Daoy (cell line): ENCODE measurements at places on chromosomes 16 and 17.

DNA sequence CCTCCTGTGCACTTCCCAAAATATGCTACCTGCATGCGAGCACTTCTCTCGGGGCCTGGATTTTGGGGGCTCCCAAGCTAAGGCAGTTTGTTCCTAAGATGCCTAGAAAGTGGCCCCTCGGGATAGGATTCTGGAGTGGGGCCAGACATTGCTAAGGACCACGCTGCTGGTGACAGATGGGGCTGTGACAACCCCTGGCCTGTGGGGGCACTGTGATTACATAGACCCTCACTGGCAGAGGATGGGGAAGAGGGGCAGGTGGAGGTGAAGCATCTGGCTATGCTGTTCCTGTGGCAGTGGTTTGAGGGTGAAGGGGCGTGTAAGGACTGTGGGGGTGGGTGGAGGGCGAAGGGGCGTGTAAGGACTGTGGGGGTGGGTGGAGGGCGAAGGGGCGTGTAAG lies 128.4 kb downstream of the ENGASE start:
- no peak for DNase-seq

DNA sequence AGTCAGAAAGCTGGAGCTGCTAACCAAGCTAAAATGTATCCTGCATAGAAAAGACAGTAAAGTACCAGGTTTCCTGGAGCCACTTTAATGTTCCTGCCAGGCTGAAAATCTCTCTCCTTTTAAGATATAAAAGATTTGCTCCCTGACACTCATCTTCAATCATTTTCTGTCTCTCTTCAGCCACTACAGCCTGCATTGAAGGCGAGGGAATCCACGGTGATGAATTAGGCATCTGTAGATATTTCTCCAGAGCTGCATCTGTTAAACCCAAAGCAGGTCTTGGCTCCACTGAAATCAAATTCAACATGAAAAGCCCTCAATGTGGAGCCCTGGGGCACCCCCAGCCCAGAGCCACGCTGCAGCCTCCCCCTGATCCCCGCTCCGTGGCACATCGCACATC lies 94.7 kb upstream of the CRHR1 start:
- no peak for DNase-seq

- peak; percentile 81 for DNase-seq
Observed at GRCh38 chr16:22948603-22949368, 134.8 kb downstream of the HS3ST2 start.

GRCh38 chr17:18932360-18933055 lies 19.5 kb upstream of the SLC5A10 start:
- DNase-seq = no peak

DNA sequence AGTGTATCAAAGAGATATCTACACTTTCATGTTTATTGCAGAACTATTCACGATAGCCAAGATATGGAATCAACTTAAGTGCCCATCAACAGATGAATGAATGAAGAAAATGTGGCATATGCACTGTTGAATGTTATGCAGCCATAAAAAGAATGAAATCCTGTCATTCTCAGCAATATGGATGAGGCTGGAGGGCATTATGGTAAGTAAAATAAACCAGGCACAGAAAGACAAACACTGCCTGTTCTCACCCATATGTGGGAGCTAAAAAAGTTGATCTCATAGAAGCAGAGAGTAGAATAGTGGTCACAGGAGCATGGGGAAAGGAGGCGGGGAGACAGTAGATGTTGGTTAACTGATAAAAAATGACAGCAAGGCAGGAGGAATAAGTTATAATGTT lies 561.8 kb downstream of the TOX3 start:
- DNase-seq = no peak

DNA sequence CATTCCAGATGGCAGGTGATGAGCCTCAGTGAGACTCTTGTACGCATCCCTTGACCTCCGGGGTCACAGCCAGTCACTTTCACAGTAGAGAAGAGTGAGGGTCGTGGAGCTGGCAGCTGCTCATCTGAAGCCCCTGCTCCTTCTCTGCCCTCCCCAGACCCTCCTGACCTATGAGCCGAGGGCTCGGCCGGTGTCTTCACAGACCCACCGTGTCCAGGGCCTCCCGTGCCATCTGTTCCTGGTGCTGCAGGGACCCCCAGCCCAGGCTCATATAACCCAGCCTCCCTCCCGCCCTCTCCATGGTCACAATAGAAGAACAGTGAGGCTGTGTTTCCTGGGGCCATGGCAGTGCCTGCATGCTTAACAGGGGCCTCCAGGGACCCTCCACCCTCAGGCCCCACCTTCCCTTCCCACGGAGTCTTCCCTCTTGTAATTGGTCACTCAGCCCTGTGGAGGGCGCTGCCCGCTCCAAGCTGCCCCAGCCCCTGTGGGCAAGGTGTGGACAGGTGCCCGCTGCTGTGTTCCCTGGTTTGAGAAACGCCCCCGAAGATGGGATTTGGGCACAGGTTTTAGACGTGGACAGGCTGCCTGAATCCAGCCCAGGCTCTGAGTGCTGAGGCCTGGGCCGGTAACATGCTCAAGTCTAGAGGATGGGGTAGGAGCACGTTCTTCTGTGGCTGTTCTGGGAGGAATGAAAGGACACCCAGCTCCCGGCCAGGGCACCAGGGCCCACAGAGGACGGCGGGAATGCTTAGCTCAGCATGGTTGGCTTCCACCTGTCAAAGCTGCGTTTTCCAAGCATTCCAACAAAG lies 38.7 kb downstream of the ACSF3 start:
- no peak for DNase-seq

DNA sequence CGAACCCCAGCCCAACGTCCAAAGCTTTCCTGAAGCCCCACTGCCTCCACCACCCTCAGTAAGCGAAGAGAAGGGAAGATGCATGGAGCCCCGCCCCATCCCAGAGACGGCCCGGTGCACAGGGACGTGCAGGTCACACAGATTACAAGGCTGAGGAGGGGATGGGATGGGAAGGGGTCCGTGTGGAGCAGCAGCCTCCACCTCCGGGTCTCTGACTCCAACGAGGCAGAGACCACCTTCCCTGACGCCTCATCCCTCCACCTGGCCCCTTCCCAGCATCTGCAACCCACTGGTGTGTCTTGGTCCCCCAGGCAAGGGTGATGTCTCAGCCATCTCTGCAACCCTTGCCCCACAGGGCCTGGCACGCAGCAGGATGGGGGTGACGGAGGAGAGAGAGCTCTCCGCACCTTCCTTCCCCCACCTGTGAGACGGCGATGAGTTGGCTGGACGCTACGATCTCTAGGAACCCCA lies 58.5 kb downstream of the TBC1D16 start:
- no peak for DNase-seq

- DNase-seq = peak; percentile 94
Observed at GRCh38 chr17:3667366-3668278, 756 bp downstream of the TAX1BP3 start.

- DNase-seq = peak; percentile 33
Observed at GRCh38 chr16:73124097-73124652, 76.2 kb upstream of the ZFHX3 start.
